Neuronal stem cell (in vitro differentiated cells): ENCODE measurements at places on chromosomes 4 and X.

- DNase-seq = no peak
These were observed 121.1 kb upstream of the NDST4 start for GRCh38 chr4:115234405-115235093.

GRCh38 chr4:8913858-8914460 is 42.3 kb upstream of the HMX1 start:
- DNase-seq = no peak

- DNase-seq = no peak
These were observed 30.1 kb downstream of the ZRSR2 start for GRCh38 chrX:15820106-15821073.

DNA sequence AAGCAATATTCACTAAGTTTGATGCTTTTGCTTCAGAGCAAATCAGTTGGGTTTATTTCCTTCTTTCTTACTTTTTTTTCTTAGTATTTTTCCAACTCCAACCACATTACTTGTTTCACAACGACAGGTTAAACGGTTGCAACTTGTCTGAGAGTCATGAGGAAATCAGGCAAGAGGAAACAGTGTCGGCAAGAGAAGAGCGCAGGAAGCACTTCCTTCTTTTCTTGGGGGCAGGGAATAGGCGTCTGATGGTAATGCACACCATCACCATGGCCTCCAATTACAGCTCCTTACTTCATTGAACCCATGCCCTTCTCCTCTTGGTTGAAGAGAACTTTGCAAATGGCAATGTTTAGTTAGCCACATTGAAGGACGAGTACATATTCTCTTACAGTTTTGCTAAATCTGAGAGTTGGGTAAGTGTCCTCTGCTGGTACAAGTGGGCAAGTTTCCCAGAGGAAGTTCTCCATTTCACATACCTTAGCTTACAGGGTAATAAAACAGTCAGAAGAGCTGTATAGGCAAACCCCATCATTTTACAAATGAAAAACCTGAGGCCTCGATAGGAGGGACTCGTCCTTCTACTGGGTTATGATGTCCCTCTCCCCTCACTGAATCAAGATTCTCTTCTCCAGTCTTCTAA is 8.3 kb upstream of the CXCL8 start:
- no peak for DNase-seq

DNA sequence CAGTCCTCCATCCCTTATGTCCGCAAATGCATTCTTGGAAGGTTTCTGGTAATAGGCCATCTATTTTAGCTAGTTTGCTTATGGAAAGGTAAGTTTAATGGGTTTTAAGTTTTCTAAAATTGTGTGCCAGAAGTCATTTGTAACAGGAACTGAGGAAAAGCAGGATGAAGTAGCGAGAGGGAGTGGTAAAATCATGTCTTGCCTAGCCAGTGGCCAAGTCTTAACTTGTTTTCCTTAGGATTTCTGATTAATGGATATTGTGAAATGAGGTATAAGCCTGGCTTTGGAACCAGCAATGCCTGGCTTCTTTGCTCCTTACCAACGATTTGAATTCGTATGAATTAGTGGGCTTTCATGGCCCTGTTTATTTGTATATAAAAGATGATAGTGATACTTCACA is 7.3 kb downstream of the SEC24B start:
- no peak for DNase-seq

DNA sequence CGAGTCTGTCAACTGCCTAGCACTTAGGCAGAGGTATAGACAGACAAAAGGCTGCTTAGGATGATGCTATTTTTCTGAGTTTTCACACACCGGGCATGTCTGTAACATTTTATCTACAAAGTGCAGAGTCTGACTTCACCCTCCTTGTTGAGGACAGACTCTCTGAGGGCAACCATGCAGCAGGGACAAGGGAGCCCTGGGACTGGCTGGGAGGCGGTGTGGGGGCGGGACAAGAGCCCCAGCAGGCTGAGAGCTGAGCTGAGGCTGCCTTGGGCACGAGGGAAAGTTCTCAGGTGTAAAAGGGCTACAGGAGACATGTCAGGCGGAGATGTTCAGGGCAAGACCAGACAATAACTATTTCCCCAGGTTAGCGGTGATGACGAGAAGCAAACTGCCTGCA is 81.6 kb downstream of the GATB start:
- no peak for DNase-seq

GRCh38 chr4:183797011-183797444 is 108.1 kb upstream of the STOX2 start:
- peak; percentile 6 for DNase-seq

GRCh38 chr4:123786920-123787319 is 390.3 kb downstream of the SPRY1 start:
- DNase-seq = no peak

GRCh38 chr4:180028682-180029081 is 2214.5 kb upstream of the TENM3 start:
- peak; percentile 38 for DNase-seq

GRCh38 chr4:61760820-61761219 is 560.7 kb downstream of the ADGRL3 start:
- no peak for DNase-seq

GRCh38 chr4:119053245-119053644 is 82.4 kb upstream of the MYOZ2 start:
- no peak for DNase-seq

GRCh38 chr4:101400096-101400495 is 52.8 kb upstream of the PPP3CA start:
- DNase-seq = no peak

DNA sequence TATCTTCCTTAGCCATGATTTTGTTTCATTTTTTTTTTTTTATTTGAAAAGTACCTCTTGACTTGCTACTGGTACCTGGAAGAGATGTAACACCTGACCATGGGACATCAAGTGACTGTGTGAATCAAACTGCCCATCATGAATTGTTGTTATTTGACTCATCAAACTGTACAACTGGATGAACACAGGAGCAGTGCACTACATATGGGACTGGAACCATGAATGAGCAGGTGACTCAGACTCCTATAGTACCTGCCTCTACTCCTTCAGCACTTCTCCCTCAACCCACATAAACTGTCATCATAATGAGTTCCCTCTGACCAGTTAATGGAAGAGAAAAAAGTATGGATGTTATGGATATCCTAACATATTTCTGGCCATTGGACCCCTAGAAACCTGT is 15.9 kb upstream of the UBE2D3 start:
- DNase-seq = no peak

DNA sequence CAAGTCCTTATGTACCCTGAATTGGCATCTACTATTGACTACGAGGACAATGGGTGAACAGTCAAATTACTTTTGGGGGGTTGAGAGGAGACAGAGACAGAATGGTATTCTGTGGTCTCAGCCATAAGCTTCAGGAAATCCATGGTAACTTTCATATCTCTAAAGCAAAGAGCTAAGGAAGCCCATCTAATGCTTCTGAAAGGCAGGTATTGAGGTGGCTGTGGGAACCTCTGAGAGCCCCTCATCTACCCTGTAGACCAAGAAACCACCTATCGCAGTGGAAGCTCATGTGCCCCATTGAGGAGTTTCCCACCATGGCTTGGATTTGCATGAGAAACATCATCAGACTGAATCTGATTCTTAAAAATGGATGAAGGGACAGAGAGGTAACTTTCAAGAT is 23.1 kb upstream of the BMP2K start:
- no peak for DNase-seq

- DNase-seq = no peak
These were observed 893 bp upstream of the METAP1 start for GRCh38 chr4:98994474-98995182.

DNA sequence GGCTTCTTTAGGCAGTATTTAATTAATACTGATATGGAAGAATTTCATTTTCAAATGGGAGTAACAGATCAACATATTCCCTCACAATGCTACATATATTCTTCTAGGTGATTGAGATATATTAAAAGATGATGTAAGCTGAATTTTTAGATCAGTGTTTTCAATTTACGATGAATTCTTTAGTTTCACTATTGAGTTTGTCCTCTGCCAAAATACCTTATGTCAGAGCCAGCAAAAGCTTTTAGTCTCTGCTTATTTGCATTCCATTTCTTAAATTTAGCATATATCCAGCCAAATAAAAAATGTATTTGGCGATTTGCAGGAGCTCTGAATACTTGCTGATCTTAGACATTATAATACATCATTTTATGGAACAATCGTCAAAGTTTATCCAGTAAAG is 144.3 kb downstream of the MOSPD2 start:
- DNase-seq = no peak

GRCh38 chr4:98446499-98447375 is 185.6 kb downstream of the RAP1GDS1 start:
- no peak for DNase-seq

- DNase-seq = no peak
These were observed 23.2 kb downstream of the TNIP3 start for GRCh38 chr4:121140716-121141460.
